Renal pelvis (tissue), 12 donors: ENCODE measurements at places on chromosomes 13 and 19. TPM values are rescaled to one million over a fixed set of nuclear protein-coding genes. Genes with fewer than 3 reads are reported as not detected.

GRCh38 chr19:21022996-21023395 is 2.5 kb downstream of the ZNF430 start:
- no peak for DNase-seq

DNA sequence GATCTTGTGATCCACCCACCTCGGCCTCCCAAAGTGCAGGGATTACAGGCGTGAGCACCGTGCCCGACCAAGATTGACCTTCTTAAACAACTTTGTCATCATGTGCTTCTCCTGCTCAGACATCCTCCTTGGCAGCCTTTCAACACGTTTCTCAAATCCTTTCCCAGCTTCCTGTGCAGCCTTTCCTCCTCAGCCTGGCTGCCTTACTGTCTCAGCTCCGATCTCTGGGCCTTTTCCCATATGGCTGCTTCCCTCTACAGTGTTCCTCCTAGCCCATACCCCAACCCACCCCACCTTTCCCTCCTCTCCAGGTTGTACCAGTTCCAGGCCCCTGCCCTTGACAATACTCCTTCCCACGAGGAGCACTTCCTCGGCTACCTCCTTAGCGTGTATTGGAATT is 7.2 kb downstream of the PHF11 start:
- DNase-seq = no peak

GRCh38 chr13:45391926-45392325 is 26.2 kb downstream of the SLC25A30 start:
- DNase-seq = no peak

C1QTNF9 gene
- 0.24 TPM for polyA plus RNA-seq

NLRP7 gene
- polyA plus RNA-seq = not detected

GRCh38 chr13:78033509-78033908 is 114.9 kb upstream of the EDNRB start:
- no peak for DNase-seq

ZNF296 gene
- polyA plus RNA-seq = 2.4 TPM

GRCh38 chr13:112733661-112734379 is 44.0 kb downstream of the ATP11A start:
- DNase-seq = no peak

- no peak for DNase-seq
These were observed 1266.2 kb downstream of the SLITRK5 start for GRCh38 chr13:88937384-88937783.

FEM1A gene
- polyA plus RNA-seq = 2.5 TPM

STAP2 gene
- 31.4 TPM for polyA plus RNA-seq

GRCh38 chr13:78022164-78022877 is 103.7 kb upstream of the EDNRB start:
- DNase-seq = no peak

ERCC2 gene
- 35.3 TPM for polyA plus RNA-seq
